H7 (cell line): ENCODE measurements at places on chromosomes 16 and 17.
A peak's percentile ranks its signal among the peaks of the same experiment; 100 is the strongest.

- peak; percentile 25 for DNase-seq
These were observed 1.2 kb downstream of the ATP6V0A1 start for GRCh38 chr17:42459801-42460281.

- no peak for DNase-seq
These were observed 45.6 kb downstream of the CYB5B start for GRCh38 chr16:69469807-69470561.

- no peak for DNase-seq
These were observed 7.4 kb upstream of the CD300LD start for GRCh38 chr17:74599448-74599939.

GRCh38 chr16:56606476-56607108 is 1.8 kb upstream of the MT2A start:
- DNase-seq: no peak

- no peak for DNase-seq
These were observed 24.0 kb downstream of the PIK3R5 start for GRCh38 chr17:8941520-8941919.

DNA sequence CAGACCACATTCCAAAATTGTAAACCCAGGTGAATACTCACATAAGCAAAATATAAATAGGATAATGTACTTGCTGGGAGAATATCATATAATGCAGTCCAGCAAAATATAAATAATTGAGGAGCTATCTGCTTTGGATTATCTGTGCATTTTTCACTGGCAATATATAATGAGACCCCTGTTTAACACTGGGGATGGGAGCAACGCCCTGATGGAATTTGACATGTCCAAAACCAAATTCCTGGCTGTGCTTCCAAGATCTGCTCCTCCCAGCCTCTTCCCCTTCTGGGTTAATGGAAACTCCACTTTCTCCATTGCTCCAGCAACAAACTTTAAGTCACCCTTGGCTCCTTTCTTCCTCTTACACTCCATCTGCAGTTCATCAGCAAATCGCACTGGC is 35.5 kb upstream of the HLF start:
- no peak for DNase-seq

- DNase-seq: peak; percentile 66
These were observed 26.0 kb upstream of the HNF1B start for GRCh38 chr17:37770631-37771518.

DNA sequence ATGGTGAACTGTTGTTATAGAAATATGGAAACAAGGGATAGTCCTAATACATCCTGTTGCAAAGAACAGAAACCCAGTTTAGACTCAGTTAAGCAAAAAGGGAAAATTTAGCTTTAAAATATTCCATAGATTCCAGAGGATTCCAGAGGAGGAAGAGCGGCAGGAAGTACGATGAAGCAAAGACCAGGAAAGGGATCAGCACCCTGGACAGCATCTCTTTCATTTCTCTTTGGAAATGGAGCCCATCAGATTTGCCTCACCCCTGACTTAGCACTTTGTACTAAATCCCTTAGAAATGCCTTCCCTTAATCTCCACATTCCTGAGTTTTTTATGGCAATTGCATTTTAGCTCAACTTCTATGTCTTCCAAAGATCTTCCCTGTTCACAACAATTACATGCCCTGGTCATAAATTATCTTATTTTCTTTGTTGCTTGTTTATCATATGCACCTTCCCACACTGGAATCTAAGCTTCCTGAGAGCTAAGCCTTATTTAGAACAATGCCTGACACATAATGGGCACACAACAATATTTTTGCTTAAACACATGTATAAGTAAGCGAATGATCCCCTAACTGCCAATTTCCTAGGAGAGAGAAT is 150.0 kb upstream of the RBFOX1 start:
- peak; percentile 31 for DNase-seq
